ENCODE measurements at places on chromosomes 3 and 15.

GRCh38 chr3:24519368-24520100 lies 24.9 kb upstream of the THRB start:
- DNase-seq = no peak

DNA sequence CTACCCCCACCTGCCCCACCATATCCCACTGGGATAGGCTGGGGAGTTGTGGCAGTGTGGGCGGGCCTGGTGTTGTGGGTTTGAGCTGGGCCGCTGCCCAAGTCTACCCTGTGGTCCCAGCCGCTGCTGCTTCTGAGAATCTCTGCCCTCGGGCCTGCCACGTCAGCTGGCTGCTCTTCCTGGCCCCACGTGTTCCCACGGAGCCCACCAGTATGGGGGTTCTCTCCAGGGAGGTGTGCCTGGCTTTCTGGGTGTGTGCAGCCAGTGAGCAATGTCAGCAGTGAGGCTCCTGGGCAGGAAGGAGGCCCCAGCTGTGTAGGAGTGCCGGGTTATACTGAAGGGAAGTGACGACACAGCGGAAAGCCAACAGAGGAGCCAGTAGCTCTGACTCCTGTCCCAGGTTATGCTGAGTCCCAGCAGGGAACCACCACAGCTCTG lies 10.5 kb downstream of the GNAI2 start:
- DNase-seq = peak; percentile 86

- no peak for DNase-seq
Measured at GRCh38 chr3:193852901-193853300, 259.9 kb downstream of the OPA1 start.

GRCh38 chr15:39125904-39126303 lies 455.0 kb upstream of the THBS1 start:
- DNase-seq = peak; percentile 33

- no peak for DNase-seq
Measured at GRCh38 chr3:6260551-6261191, 600.2 kb upstream of the GRM7 start.

- DNase-seq = no peak
Measured at GRCh38 chr3:196149375-196149774, 61.8 kb downstream of the ZDHHC19 start.

- DNase-seq = peak; percentile 58
Measured at GRCh38 chr3:196144383-196145105, 62.7 kb upstream of the TFRC start.

DNA sequence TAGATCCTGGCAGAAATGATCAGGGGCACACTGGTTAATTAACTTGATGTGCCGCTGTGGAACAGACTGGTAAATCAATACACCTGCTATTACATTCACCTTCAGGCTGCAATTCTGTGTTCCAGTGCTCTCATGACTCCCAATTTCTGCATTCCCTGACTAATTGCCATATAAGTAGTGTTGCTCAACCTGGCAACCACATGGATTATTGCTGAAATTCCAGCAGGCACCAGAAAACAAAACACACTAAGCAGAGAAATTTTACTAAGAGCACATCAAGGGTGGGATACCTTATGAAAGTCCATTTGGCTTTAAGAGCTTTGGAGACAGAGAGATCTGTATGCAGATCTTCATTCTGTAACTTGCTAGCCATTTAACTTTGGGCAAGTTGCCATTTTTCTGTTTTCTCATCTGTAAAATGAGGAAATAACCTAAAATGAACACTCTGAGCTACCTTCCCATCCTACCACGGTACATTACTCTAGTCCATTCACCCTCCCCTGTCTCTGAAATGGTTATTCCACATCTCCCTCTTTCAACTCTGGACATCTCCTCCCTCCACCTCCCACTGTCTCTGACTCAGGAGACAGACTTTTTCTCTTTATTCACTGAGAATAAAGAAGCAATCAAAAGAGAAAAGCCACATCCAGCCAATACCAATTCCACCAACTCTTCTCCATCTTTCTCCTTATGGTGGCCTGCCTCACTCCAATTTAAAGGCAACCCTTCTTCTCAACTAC lies 54.6 kb downstream of the STAC start:
- no peak for DNase-seq

Data from CD4-positive, alpha-beta T cell treated with Interleukin-10 for 1 hour (primary cell).